Common myeloid progenitor, CD34-positive (primary cell): ENCODE measurements at places on chromosomes 5 and 9.

- no peaks in the 10 kb centered on the region for H3K4me1 ChIP-seq
- H3K4me3 ChIP-seq, result no peak overlapping the region
- no peaks in the 10 kb centered on the region for H3K27me3 ChIP-seq
- DNase-seq, result no peak
- no peaks in the 10 kb centered on the region for H3K36me3 ChIP-seq
- H3K27ac ChIP-seq, result no peak overlapping the region
Measured at GRCh38 chr9:93268551-93269314, 84.8 kb downstream of the WNK2 start.

GRCh38 chr9:70060883-70061507, 17.3 kb downstream of the MAMDC2 start:
- H3K4me3 ChIP-seq, result no peak overlapping the region
- DNase-seq, result peak; percentile 83
- no peak overlapping the region for H3K27ac ChIP-seq
- H3K27me3 ChIP-seq, result no peaks in the 10 kb centered on the region

DNA sequence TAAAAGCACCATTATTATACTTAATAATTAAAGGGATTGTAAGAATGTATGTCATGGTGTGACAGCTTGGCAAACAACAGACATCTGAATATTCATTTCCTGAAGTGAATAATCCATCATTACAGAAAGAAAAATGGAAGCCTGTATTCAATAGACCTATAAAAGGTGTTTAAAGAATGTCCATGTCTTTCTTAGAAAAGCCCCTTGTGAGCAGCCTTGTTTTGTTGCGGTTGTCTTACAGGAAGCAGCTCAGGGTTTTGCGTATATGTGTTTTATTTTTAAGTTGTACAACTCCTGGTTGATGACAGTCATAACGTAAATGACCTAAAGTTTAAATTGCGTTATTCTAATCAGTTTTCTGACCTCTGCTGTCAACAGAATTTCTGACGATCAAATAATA, 53.8 kb downstream of the CAST start:
- no peak overlapping the region for H3K4me3 ChIP-seq
- peaks cover 5% of the 10 kb centered on the region for H3K4me1 ChIP-seq
- no peak for DNase-seq
- no peaks in the 10 kb centered on the region for H3K27me3 ChIP-seq
- H3K27ac ChIP-seq, result no peak overlapping the region

GRCh38 chr5:134813407-134813806, 32.4 kb upstream of the C5orf24 start:
- peak; percentile 66 for DNase-seq
- no peaks in the 10 kb centered on the region for H3K4me1 ChIP-seq
- no peak overlapping the region for H3K4me3 ChIP-seq
- peaks cover 48% of the 10 kb centered on the region for H3K36me3 ChIP-seq
- no peak overlapping the region for H3K27ac ChIP-seq

DNA sequence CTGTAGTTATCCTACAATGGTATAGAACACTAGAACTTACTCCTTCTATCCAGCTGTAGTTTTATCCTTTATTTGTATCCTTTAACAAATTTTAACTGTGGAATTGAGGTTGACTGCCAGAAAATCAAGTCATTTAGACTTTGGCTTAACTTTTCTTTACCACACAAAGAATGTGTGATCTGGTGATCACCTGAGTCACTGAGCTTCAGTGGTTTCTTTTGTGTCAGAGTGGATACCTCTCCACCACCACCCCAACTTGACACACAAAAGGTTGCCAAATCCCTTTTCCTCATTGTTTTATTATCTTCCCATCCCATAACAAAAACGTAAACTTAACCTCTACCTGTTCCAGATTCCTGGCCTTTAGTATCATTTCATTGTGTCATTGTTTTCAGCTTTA, 5.5 kb downstream of the OTULIN start:
- H3K4me3 ChIP-seq, result no peak overlapping the region
- peaks cover 29% of the 10 kb centered on the region for H3K4me1 ChIP-seq
- no peak overlapping the region for H3K27ac ChIP-seq
- peaks cover 5% of the 10 kb centered on the region for H3K36me3 ChIP-seq
- H3K27me3 ChIP-seq, result no peaks in the 10 kb centered on the region
- DNase-seq, result no peak

DNA sequence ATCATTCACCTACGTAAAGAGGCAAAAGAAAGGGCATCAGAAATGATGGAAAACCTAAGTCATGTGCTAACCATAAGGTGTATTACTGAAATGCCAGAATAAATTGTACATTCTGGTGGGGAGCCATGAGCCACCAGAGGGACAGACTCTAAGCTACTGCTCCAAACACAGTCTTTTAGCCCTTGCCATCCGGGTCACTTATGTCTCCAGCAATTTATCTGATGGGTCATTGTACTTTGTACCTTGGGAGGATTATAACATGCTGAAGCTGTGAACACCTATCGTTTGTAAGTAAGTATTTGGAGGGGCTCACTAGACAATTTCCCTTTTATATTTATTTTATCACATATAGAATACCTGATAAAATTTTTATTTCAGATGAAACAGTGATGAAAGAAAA, 495.1 kb downstream of the KIF4B start:
- H3K4me1 ChIP-seq, result no peaks in the 10 kb centered on the region
- H3K36me3 ChIP-seq, result no peaks in the 10 kb centered on the region
- DNase-seq, result no peak
- H3K27me3 ChIP-seq, result no peaks in the 10 kb centered on the region
- H3K4me3 ChIP-seq, result no peak overlapping the region

GRCh38 chr9:117293206-117294114, 121.4 kb downstream of the ASTN2 start:
- H3K27ac ChIP-seq, result no peak overlapping the region
- no peaks in the 10 kb centered on the region for H3K4me1 ChIP-seq
- H3K36me3 ChIP-seq, result no peaks in the 10 kb centered on the region

DNA sequence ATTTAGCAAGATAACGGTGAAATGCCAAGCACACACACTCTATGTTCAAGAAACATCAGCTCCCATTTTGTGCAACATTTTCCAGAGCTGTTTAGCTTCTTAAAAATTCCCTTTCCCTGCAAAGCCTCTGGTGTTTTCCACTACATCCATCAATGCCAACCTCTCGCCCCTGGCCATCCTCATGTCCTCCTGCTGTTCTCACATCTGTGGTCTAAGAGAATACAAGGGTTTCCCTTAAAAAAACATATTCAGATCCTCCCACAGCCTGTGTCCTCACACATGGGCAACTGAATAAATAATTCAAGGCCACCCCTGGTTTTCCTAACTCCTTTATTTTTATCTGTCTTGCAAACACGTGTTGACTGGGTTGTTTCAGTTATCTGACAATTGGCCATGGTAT, 70.3 kb downstream of the PAPPA start:
- H3K27ac ChIP-seq, result no peak overlapping the region
- no peaks in the 10 kb centered on the region for H3K27me3 ChIP-seq
- no peaks in the 10 kb centered on the region for H3K4me1 ChIP-seq
- H3K36me3 ChIP-seq, result no peaks in the 10 kb centered on the region
- H3K4me3 ChIP-seq, result no peak overlapping the region

DNA sequence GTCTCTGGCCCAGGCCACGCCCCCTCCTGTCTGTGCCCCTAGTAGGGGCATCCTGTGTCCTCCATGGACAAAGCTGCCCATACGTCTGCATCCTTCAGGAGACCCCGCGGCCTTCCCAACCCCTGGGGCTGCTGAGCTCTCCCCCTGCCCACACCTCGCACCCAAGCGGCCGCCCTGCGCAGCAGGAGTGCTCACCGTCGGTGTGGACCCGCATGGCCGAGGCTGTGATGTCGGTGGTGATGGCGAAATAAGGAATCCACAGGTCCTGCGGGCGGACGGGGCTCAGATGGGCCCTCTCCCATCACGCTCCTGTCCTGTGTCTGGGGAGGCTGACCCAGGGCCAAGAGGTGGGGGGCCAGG, 4.8 kb upstream of the NSMF start:
- no peaks in the 10 kb centered on the region for H3K36me3 ChIP-seq
- peaks cover 36% of the 10 kb centered on the region for H3K4me1 ChIP-seq
- no peak overlapping the region for H3K27ac ChIP-seq
- DNase-seq, result no peak
- no peak overlapping the region for H3K4me3 ChIP-seq
- no peaks in the 10 kb centered on the region for H3K27me3 ChIP-seq

- H3K27ac ChIP-seq, result no peak overlapping the region
- peak; percentile 68 for DNase-seq
- no peaks in the 10 kb centered on the region for H3K27me3 ChIP-seq
- H3K4me1 ChIP-seq, result no peaks in the 10 kb centered on the region
- H3K4me3 ChIP-seq, result no peak overlapping the region
- H3K36me3 ChIP-seq, result no peaks in the 10 kb centered on the region
Measured at GRCh38 chr5:145697251-145697990, 137.7 kb downstream of the PRELID2 start.

DNA sequence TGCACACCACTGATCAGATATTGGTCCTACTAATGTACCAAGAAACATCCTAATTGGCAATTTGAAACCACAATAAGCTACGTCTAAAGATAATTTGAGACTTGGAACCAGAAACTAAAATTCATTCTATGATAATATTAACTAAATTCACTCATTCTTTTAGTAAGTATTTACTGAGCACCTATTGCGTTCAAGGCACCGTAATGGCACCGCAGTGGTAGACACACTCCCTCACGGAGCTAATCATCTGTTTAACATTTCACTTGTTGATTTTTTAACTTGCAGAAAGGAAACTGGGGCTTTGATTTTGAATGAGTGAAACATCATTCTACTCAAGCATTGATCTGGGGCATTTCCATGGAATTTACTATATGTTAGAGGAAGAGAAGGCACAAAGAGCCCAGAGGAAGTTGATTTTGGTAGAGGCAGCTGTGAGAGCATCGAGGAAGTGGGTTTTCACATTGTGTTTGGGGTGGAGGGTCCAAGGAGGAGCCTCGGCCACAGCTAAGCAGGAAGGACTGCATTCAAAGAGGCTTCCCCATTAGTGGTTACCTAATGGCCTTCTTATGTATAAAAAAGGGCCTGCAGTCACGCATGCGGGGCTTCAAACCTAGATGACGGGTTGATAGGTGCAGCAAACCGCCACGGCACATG, 7.1 kb downstream of the RAPGEF1 start:
- peak overlapping the region; percentile 32 for H3K27ac ChIP-seq
- H3K4me1 ChIP-seq, result peaks cover 94% of the 10 kb centered on the region
- H3K27me3 ChIP-seq, result no peaks in the 10 kb centered on the region
- H3K4me3 ChIP-seq, result no peak overlapping the region
- peak; percentile 96 for DNase-seq
- H3K36me3 ChIP-seq, result no peaks in the 10 kb centered on the region

DNA sequence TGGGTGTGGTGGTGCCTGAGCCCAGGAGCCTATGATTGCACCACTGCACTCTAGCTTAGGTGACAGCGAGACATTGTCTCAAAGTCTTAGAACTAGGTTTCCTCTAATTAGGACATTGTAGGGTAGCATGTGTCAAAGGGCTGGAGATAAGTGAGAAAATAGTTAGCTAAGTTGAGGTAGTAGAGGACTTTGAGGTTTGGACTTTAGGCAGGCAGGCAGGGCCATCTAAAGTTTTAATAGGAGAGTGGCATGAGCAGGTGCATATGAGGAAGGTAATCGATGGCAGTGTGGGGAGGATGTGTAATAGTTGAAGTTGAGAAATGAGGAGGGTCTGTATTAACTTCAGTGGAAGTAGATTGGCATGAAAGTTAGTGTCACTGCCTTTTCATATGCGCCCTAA, 21.1 kb downstream of the CNOT6 start:
- DNase-seq, result no peak
- no peak overlapping the region for H3K4me3 ChIP-seq
- no peak overlapping the region for H3K27ac ChIP-seq
- H3K27me3 ChIP-seq, result no peaks in the 10 kb centered on the region

DNA sequence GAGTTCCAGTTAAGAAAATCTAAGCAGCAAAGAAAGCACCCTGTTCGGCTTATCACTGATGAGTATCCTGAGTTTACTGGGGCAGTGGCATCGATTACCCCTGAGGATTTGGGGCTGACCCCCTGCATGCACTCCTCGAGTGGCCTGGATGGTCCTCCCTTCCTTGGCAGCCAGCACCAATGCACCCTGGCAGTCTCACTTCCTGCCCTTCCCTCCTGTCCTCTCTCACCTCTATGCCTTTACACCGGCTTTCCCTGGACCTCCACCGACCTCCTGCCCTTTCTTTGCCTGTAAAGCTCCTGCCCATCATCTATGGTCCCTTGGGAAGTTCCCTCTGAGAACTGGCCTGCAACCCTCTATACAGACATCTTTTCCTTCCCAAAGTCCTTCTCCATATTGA, 97.1 kb downstream of the TTLL11 start:
- no peak for DNase-seq
- H3K4me1 ChIP-seq, result no peaks in the 10 kb centered on the region
- H3K27me3 ChIP-seq, result no peaks in the 10 kb centered on the region
- H3K27ac ChIP-seq, result no peak overlapping the region

GRCh38 chr9:13603921-13604320, 324.4 kb upstream of the MPDZ start:
- no peak overlapping the region for H3K4me3 ChIP-seq
- no peaks in the 10 kb centered on the region for H3K36me3 ChIP-seq
- no peak for DNase-seq
- H3K27me3 ChIP-seq, result no peaks in the 10 kb centered on the region
- no peak overlapping the region for H3K27ac ChIP-seq
- H3K4me1 ChIP-seq, result no peaks in the 10 kb centered on the region

- H3K4me1 ChIP-seq, result peaks cover 16% of the 10 kb centered on the region
- H3K4me3 ChIP-seq, result peak overlapping the region; percentile 86
- peaks cover 11% of the 10 kb centered on the region for H3K36me3 ChIP-seq
- H3K27me3 ChIP-seq, result no peaks in the 10 kb centered on the region
- DNase-seq, result no peak
- H3K27ac ChIP-seq, result no peak overlapping the region
Measured at GRCh38 chr9:124258607-124259157, 933 bp downstream of the NEK6 start.

DNA sequence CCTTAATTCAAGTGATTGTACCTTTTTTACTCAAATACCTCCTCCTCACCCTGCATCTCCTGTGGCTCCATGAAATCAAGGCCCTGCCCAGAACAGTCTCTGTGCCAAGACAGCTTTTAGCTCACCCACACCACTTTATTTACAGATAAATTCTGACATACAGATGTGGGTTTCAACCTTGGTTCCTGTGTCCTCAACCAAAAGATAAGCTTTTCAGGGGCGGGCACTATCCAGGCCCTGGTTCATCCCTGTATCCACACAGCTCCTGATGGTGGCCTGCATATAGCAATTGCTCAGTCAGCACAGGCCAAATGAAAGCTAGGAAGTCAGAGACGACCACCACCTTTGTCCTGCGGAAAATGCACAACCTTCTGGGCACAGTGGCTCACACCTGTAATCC, 8.3 kb downstream of the SHB start:
- no peak overlapping the region for H3K4me3 ChIP-seq
- no peaks in the 10 kb centered on the region for H3K27me3 ChIP-seq
- no peak overlapping the region for H3K27ac ChIP-seq

DNA sequence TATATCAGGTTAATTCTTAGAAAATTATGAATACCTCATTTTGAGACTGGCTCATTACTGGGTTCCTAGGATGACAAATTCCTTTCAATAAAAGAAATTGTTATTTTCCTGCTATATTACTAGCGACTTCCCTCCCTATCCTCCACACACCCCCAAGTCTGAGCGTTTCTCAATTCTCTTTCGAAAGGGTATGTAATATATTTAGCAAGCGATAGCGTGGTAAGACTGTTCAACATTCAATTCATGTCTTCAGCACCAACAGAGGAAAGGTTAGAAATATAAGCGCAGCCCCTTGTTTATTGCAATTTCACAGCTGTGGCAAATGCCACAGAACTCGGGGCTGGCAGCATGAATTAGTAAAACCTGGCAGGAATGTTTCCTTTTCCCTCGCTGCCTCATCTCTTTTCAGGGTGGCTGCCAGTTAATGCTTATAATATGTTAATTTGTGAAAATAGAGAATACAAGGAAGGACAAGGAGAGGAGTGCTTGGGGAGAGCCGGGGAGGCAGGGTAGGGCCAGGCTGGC, 152.7 kb upstream of the TBCA start:
- H3K27me3 ChIP-seq, result no peaks in the 10 kb centered on the region
- no peaks in the 10 kb centered on the region for H3K4me1 ChIP-seq
- DNase-seq, result no peak
- H3K36me3 ChIP-seq, result no peaks in the 10 kb centered on the region
- no peak overlapping the region for H3K27ac ChIP-seq
